ENCODE measurements at places on chromosomes 1 and 21.

GRCh38 chr1:109935451-109935900 is 24.8 kb downstream of the CSF1 start:
- no peak for DNase-seq

DNA sequence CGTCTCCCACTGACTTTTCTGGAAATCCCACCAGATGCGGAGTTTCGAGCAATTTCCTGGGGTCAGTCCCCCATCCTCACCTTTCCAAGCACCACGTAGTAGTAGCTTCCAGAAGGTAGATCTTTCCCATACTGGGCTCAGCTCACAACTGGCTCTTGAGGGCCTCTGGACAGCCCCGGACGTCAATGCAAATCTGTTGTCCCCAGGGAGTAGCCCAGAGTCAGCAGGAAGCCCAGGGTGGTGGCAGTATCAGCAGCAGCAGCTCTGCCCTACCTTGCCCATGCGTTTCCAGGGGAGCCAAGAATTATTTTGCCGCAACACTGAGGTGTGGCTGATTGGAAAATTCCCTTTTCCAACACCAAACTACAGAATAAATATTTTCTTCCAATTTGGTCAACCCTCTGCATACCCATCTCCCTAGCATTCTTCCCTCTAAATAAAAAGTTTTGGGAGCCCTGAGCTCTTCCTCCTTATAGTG is 70.3 kb downstream of the CD46 start:
- DNase-seq = no peak

DNA sequence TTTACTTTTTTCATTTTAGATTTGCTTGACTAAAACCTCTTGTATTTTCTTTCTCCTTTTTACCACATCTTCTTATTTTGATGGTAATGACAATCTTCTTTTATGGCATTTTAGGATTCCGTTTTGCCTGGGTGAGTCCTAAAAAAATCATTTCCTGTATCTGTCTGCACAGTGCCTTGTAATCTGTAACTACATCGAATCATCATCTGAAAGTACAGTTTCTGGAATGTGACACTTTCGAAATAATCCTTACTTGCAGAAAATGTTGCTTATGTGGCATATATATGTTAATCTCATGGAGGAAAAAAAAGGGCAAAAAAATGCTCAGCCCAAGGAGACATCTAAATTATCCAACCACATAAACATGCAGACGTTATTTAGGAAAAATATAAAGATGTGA is 29.0 kb downstream of the GREM2 start:
- no peak for DNase-seq

GRCh38 chr1:147800804-147801203 is 40.4 kb upstream of the GJA5 start:
- no peak for DNase-seq

DNA sequence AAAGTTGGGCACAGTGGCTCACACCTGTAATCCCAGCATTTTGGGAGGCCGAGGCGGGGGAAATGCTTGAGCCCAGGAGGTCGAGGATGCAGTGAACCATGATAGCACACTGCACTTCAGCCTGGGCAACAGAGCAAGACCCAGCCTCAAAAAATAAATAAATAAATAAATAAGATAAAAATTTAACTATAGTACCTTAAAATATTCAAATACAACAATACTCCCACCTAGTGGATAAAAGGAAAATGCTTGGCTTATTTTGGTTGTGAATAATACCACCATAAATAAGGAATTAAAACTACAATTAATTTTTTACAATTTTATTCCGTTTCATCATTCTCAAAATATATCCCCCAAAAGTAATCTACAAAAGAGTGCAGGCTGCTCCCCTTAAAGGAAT is 8.1 kb downstream of the PSMG1 start:
- DNase-seq = no peak

DNA sequence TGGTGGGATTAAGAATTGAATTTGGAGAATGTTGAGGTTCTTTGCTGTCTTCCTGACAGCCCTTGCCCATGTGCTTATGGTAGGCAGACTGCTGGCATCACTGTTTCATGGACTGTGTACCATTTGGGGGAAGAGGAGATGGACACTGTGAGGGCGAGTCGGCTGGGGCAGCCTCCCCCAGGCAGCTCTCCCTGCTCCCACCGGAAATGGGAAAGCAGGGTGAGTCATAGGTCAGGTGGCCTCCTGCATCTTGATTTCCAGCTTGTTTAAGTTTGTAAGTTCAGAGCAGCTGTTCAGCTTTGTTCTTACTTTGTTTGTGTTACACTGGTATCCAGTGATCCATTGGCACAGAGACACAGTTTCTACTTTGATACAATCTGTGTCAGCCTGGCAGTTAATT is 87.2 kb upstream of the CNIH3 start:
- DNase-seq = no peak

DNA sequence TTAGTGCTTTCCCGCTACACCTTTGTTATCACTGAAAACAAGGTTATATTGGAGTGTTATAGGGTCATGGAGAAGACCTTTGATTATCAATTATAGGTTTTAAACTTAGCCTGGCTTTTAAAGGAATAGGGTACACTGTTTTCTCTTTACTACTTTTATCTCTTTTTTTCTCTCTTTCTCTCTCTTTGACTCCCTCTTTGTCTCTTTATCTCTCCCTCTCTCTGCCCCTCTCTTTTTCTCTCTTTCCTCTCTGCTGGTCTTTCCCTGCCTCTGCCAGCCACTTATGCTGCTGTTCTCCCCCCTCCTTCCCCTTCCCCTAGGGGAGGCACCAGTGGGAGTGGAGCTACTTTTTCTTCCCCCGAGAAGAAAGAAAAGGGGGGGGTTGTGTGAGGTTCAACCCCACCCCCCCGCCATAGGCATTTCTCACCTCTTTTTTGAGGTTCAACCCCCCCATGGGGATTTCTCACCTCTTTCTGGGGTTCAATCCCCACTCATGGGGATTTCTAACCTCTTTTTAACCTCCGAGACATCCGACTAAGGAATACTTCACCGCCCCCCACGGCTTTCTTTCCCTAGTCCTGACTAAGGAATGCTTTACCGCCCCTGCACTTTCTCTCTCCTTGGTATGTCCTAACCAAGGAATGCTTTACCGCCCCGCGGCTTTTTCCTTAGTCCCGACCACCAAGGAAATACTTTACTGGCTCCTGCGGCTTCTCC is 17.2 kb upstream of the ZBTB8B start:
- no peak for DNase-seq
